ENCODE measurements at places on chromosomes 6 and 20.
A peak's percentile ranks its signal among the peaks of the same experiment; 100 is the strongest.

DNA sequence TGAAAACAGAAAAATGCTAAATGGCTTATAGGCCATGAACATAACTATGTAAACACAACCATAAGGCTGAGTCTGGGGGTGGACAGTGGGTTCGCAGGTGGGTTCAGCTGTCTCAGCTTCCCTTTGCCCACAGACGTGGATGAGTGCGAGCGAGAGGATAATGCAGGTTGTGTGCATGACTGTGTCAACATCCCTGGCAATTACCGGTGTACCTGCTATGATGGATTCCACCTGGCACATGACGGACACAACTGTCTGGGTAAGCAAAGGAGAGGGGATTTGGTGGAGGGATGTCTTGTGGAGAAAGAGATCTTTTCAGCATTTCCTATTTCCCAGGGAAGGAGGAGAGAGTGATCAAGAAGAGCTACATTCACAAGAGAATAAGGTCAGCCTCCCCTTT is 14.7 kb downstream of the SCUBE3 start:
- no peaks in the 10 kb centered on the region for H3K4me1 ChIP-seq
- H3K4me3 ChIP-seq = no peak overlapping the region
- H3K27me3 ChIP-seq = no peaks in the 10 kb centered on the region
- no peak overlapping the region for H3K27ac ChIP-seq

GRCh38 chr6:22133357-22133756 is 163.5 kb downstream of the PRL start:
- H3K27ac ChIP-seq = no peak overlapping the region
- no peaks in the 10 kb centered on the region for H3K27me3 ChIP-seq
- no peaks in the 10 kb centered on the region for H3K36me3 ChIP-seq
- no peak for DNase-seq
- H3K4me3 ChIP-seq = no peak overlapping the region
- no peaks in the 10 kb centered on the region for H3K4me1 ChIP-seq

GRCh38 chr6:4364172-4364571 is 228.8 kb upstream of the ECI2 start:
- no peak for DNase-seq
- H3K27ac ChIP-seq = no peak overlapping the region
- H3K27me3 ChIP-seq = peaks cover 6% of the 10 kb centered on the region
- peaks cover 29% of the 10 kb centered on the region for H3K4me1 ChIP-seq
- no peaks in the 10 kb centered on the region for H3K36me3 ChIP-seq

GRCh38 chr6:39792540-39793450 is 619 bp downstream of the DAAM2 start:
- H3K4me1 ChIP-seq = no peaks in the 10 kb centered on the region
- H3K4me3 ChIP-seq = no peak overlapping the region
- DNase-seq = no peak
- no peak overlapping the region for H3K27ac ChIP-seq
- H3K36me3 ChIP-seq = no peaks in the 10 kb centered on the region

- H3K4me3 ChIP-seq = no peak within 1 kb of the TSS
- DNase-seq = peak; percentile 61
- no peaks in the 10 kb centered on the region for H3K27me3 ChIP-seq
- H3K27ac ChIP-seq = no peak within 1 kb of the TSS
- H3K4me1 ChIP-seq = no peaks in the 10 kb centered on the region
These were observed at the start of gene ZSCAN31 for GRCh38 chr6:28335564-28336283. Gene ZSCAN31, minus strand, starts transcription at chr6:28336148. Its CDS starts 6,465 bp downstream, at chr6:28329683.

GRCh38 chr6:84135291-84135690 is 92.2 kb downstream of the CEP162 start:
- no peaks in the 10 kb centered on the region for H3K4me1 ChIP-seq
- no peak overlapping the region for H3K27ac ChIP-seq
- no peak for DNase-seq
- H3K27me3 ChIP-seq = no peaks in the 10 kb centered on the region
- peaks cover 35% of the 10 kb centered on the region for H3K36me3 ChIP-seq

GRCh38 chr6:35273822-35274559 is 14.5 kb downstream of the ZNF76 start:
- no peak overlapping the region for H3K27ac ChIP-seq
- peaks cover 5% of the 10 kb centered on the region for H3K36me3 ChIP-seq
- no peaks in the 10 kb centered on the region for H3K4me1 ChIP-seq
- H3K27me3 ChIP-seq = no peaks in the 10 kb centered on the region

DNA sequence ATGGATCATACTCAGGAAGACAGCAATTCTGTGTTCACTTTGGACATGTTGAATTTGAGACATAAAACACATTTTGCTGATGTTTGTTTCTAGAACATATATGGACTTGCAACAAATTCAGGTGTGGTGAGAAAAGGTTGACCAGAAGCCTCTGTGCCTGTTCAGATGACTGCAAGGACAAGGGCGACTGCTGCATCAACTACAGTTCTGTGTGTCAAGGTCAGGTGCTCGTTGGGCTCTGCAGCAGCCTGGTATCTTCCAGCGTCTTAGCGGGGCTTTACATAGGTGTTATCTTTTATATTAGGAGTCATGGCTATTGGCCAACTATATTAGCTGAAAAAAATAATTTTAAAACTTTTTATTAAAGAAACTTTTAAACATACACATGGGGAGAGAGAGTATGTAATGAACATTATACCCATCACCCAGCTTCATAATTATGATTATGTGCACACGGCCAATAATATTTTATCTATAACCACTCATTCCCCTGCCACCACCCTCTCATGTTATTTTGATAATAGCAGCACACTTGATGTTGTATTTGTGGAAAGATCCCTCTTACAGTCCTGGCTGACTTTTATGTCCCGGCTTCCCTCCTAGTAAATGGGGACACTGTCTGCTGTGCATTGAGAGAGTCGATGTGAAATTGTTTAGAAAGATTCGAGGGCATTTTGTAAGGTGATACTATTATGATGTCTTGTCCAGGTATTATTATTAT is 43.4 kb downstream of the ENPP1 start:
- H3K4me3 ChIP-seq = no peak overlapping the region
- no peaks in the 10 kb centered on the region for H3K4me1 ChIP-seq
- no peak for DNase-seq
- H3K27ac ChIP-seq = no peak overlapping the region
- H3K36me3 ChIP-seq = no peaks in the 10 kb centered on the region
- H3K27me3 ChIP-seq = peaks cover under 1% of the 10 kb centered on the region

GRCh38 chr6:111925296-111925695 is 52.0 kb upstream of the FYN start:
- H3K4me1 ChIP-seq = no peaks in the 10 kb centered on the region
- no peak for DNase-seq
- no peak overlapping the region for H3K4me3 ChIP-seq
- H3K27ac ChIP-seq = no peak overlapping the region
- no peaks in the 10 kb centered on the region for H3K36me3 ChIP-seq
- H3K27me3 ChIP-seq = no peaks in the 10 kb centered on the region

DNA sequence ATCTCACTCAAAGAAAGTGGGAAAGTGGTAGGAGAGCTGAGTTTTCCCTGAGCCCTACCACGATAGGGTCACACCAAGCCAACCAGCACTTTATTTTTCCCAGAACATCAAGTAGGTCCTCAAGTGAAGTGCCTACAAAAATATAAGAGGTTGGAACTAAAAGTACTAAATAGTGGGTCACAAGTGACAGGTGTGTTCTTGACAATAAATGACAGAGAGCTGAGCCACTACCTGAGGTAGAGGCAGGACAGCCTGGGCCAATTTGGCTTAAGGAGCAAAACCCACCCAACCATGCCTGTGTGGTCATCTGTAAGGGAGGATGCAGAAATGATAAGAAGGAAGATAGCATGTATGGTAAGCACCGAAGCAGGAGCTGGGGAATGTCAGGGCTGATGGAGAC is 154.8 kb upstream of the SSTR4 start:
- no peaks in the 10 kb centered on the region for H3K4me1 ChIP-seq
- no peak overlapping the region for H3K4me3 ChIP-seq
- H3K27me3 ChIP-seq = no peaks in the 10 kb centered on the region
- no peak overlapping the region for H3K27ac ChIP-seq
- no peaks in the 10 kb centered on the region for H3K36me3 ChIP-seq

DNA sequence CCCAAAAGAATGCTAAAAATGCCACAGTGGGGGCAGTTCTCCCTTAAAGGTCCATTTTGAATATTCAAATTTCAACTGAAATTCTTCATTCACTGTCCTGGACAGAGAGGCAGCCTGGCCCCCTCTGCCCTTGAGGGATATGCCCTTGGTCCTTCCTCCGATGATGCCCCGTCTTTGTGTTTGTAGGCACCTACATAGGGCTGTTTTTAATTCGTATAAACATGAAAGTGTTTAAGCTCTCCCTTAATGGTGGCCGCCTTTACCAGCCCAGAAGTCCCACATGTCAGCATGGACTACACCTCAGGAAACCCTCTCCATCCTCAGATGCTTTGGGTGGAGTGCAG is 70.2 kb downstream of the SSR1 start:
- peaks cover 28% of the 10 kb centered on the region for H3K4me1 ChIP-seq
- H3K36me3 ChIP-seq = peaks cover 68% of the 10 kb centered on the region
- peak overlapping the region; percentile 65 for H3K27ac ChIP-seq
- no peak overlapping the region for H3K4me3 ChIP-seq
- no peaks in the 10 kb centered on the region for H3K27me3 ChIP-seq

- DNase-seq = no peak
- H3K36me3 ChIP-seq = peaks cover 37% of the 10 kb centered on the region
- no peak overlapping the region for H3K27ac ChIP-seq
- H3K4me3 ChIP-seq = no peak overlapping the region
- H3K27me3 ChIP-seq = no peaks in the 10 kb centered on the region
These were observed 21.6 kb downstream of the STX7 start for GRCh38 chr6:132491303-132491702.

DNA sequence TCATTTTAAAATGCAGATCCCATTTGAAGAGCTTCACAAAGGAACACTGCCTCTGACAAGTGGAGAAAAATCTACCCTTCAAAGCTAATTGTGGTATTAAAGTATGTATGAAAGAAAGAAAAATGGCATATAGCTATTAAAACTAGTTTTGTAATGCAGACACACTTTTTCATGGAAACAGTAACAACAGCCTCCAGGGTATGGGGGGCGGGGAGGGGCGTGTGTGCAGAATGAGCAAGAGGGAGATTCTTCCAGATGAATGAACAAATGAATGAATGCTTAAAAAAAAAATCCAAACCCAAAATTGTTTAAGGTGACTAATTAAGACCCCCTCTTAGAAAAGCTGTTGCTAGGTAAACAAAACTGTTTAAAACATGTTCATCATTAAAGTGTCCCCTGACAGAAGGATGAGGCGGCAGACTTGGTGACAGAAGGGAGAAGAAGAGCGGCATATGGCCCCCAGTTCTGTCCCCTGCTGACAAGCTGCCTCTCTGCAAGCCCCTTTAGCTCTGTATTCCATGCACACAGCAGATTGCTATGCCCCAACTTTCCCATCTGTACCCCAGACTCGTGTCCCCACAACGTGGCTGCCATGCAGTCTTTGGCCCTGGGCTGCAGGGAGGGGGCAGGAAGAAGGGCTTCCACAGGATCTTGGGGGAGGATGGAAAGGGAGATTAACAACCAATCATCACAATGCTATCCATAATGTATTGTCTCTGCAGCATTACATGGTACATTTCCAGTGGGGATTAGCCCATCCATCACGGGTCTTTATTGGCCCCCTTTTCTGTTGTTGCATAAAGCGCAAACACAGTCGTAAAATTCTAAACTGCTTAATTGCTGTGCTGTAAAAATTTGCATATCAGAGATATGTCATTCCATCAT is 108.4 kb upstream of the OLIG3 start:
- DNase-seq = no peak
- H3K27ac ChIP-seq = no peak overlapping the region
- no peaks in the 10 kb centered on the region for H3K4me1 ChIP-seq
- H3K4me3 ChIP-seq = no peak overlapping the region

- no peaks in the 10 kb centered on the region for H3K36me3 ChIP-seq
- H3K4me1 ChIP-seq = no peaks in the 10 kb centered on the region
- H3K27me3 ChIP-seq = no peaks in the 10 kb centered on the region
- DNase-seq = no peak
- no peak overlapping the region for H3K27ac ChIP-seq
These were observed 179.9 kb upstream of the RUNX2 start for GRCh38 chr6:45148278-45148677.

GRCh38 chr20:24481173-24481572 is 11.7 kb downstream of the SYNDIG1 start:
- DNase-seq = no peak
- no peak overlapping the region for H3K27ac ChIP-seq
- H3K36me3 ChIP-seq = no peaks in the 10 kb centered on the region
- no peaks in the 10 kb centered on the region for H3K4me1 ChIP-seq

- no peaks in the 10 kb centered on the region for H3K36me3 ChIP-seq
- no peak for DNase-seq
- H3K4me1 ChIP-seq = peaks cover 55% of the 10 kb centered on the region
- no peaks in the 10 kb centered on the region for H3K27me3 ChIP-seq
- no peak overlapping the region for H3K4me3 ChIP-seq
These were observed 163.3 kb downstream of the SCML4 start for GRCh38 chr6:107660839-107661238.

DNA sequence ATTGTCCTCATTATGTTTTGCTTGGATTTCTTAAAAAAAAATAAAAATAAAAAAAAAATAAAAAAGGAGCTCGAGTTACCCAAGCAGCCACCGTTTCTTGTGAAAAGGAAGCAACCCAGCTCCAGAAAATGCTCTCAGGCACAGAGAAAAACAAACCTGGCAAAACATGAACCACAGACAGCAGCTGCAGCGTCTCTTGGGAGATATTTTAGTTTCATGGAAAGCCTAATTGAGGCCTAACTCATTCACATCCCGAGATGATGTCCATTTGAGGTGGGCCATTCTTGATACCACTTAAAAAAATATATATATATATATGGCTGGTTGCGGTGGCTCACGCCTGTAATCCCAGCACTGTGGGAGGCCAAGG is 13.7 kb upstream of the MRAP2 start:
- peaks cover 8% of the 10 kb centered on the region for H3K27me3 ChIP-seq
- H3K4me1 ChIP-seq = no peaks in the 10 kb centered on the region
- no peaks in the 10 kb centered on the region for H3K36me3 ChIP-seq

- H3K27me3 ChIP-seq = no peaks in the 10 kb centered on the region
- H3K4me3 ChIP-seq = no peak overlapping the region
- DNase-seq = no peak
- no peaks in the 10 kb centered on the region for H3K36me3 ChIP-seq
- no peaks in the 10 kb centered on the region for H3K4me1 ChIP-seq
- no peak overlapping the region for H3K27ac ChIP-seq
These were observed 620.0 kb upstream of the FLRT3 start for GRCh38 chr20:14957402-14957801.

DNA sequence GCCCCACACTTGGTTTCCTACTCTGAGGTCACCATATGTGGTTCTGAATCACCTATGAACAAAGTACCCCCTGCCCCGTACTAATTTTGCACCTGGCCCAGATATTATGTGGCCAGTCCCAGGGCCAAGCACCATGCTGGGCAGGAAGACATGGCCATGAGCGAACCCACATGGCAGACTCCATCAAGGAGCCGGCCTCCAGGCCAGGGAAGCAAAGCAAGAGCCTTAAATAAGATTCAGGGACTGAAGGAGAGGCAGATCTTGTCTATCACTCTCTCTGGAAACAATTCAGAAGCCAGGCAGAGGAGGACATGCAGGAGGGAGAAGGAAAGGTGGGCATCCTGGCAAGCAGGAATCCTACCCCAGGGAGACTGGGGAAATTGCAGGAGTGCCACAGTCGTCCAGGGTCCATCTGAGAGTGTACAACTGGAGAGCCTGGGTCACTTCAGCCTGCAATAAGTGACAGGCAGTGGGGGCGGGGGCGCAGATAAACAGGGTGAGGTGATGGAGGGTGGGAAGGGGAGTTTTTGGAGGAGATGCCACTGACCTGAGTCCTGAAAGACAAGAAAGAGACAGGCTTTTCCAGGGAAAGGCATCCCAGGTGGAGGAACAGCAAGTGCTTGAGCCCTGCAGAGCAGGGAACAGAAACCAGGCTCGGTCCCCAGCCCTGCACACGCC is 2.1 kb upstream of the BMP7 start:
- H3K36me3 ChIP-seq = no peaks in the 10 kb centered on the region
- no peak overlapping the region for H3K4me3 ChIP-seq
- DNase-seq = no peak
- H3K4me1 ChIP-seq = peaks cover 3% of the 10 kb centered on the region
- H3K27ac ChIP-seq = no peak overlapping the region

GRCh38 chr6:15575357-15576033 is 87.3 kb downstream of the DTNBP1 start:
- H3K36me3 ChIP-seq = peaks cover 53% of the 10 kb centered on the region
- DNase-seq = no peak
- H3K4me1 ChIP-seq = peaks cover 35% of the 10 kb centered on the region
- peak overlapping the region; percentile 7 for H3K27ac ChIP-seq
